ENCODE measurements at places on chromosomes 12 and 14.

GRCh38 chr12:31631809-31632208 is 27.7 kb upstream of the ETFBKMT start:
- DNase-seq = no peak

DNA sequence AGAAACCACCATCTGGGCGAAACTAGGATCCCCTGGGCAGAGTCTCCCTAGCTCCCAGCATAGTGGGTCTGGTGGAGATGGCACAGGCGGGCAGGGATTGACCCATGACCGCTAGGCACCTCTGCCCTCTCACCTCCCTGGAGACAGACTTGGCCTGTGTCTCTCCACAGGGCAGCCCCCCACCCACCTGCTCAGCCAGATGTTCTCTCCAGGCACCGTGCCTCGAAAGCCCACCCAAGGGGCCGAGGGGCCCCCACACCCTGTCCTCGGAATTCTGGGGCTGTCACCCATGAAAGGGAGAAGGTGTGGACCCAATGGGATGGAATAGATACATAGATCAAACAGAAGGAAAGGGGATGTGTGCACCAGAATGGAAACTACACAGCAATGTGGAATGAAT is 229.1 kb upstream of the RTL1 start:
- no peak for DNase-seq

DNA sequence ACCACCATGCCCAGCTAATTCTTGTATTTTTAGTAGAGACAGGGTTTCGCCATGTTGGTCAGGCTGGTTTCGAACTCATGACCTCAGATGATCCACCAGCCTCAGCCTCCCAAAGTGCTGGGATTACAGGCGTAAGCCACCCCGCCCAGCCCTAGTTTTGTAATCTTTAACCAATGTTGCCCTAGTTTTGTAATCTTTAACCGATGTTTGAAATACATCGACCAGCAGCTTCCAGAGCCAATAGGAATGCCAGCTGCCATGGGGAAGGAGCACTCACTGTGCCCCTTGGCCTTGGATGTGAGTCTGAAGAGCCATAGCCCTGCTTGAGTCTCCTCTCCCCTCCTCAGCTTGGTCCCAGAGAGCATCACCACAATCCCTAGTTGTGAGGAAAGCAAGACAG is 209.3 kb upstream of the RGS6 start:
- no peak for DNase-seq

- no peak for DNase-seq
These were observed 40.8 kb downstream of the DBX2 start for GRCh38 chr12:45010059-45010458.

GRCh38 chr14:75822522-75823141 is 159.2 kb downstream of the TGFB3 start:
- no peak for DNase-seq

DNA sequence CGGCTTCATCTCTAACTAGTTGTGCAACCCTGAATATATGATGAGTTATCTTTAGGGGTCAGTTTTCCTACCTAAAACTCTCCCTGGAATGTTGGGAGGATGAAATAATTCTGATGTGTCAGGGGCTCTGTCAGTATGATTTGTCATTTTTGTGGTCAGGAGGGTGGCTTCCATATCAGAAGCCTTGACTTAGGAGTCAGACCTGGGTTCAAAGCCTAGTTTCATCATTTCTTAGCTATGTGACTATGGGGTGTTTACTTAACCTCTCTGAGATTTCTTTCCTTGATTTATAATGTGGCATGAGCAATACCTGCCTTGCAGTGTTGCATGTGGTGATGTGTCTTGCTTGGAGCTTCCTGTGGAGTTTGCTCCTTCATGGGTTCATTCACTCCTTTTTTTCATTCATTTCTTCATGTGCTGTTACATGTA is 146.8 kb downstream of the CHST11 start:
- DNase-seq = no peak

DNA sequence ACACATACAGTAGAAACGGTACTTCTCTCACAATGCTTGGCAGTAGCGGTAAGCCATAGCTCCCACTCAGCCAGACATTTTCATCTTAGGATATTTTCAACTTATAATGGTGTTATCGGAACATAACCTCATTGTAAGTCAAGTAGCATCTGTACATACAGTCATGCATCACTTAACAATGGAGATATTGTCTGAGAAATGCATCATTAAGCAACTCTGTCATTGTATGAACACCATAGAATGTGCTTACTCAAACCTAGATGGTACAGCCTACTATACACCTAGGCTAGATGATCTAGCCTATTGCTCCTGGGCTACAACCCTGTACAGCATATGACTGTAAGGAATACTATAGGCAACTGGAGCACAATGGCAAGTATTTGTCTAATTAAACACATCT is 40.8 kb downstream of the RPS6KA5 start:
- no peak for DNase-seq

DNA sequence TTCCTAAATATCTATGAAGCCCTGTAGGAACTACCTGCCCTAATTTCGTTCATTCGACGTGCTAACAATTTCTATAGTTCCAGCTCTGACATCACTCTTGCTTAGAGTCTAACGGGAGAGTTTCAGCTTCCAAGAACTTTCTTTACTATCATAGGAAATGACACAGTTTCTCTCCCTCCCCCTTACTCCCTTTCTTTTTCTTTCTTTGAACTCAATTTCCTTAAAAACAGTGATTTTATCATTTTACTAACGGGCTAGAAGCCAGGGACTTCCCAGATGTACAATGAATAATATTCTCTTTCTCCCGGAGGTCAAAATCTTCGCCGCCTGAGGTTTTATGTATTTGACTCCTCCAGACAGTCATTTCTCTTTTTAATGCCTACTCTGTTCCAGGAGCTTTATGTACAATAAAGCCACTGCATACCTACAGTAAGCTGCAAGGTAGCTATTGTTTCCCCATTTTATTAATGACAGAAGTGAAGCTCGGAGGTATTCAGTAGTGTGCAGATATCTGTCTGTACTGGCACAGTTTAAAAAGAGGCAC is 15.7 kb downstream of the SMCO2 start:
- DNase-seq = no peak

- DNase-seq = no peak
These were observed 6.4 kb downstream of the GPR68 start for GRCh38 chr14:91238085-91238484.

DNA sequence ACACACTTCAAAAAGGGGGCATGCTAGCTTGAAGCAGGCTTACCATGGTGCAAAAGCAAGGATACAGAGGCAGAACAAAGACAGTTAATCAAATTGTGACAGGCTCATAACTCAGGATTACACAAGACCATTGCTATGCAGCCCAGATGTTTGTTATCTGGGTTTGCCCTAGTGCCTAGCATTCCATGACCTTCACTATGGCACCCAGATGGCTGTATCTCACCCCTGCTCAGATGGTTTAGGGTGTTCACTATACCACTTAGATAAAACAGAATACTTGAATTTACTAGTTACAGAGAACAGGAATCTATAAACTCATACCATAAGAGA is 56.2 kb downstream of the SDR9C7 start:
- no peak for DNase-seq

- DNase-seq = no peak
These were observed 33.6 kb downstream of the CEP83 start for GRCh38 chr12:94426049-94426448.

GRCh38 chr12:82958966-82959365 is 272.3 kb downstream of the TMTC2 start:
- no peak for DNase-seq

DNA sequence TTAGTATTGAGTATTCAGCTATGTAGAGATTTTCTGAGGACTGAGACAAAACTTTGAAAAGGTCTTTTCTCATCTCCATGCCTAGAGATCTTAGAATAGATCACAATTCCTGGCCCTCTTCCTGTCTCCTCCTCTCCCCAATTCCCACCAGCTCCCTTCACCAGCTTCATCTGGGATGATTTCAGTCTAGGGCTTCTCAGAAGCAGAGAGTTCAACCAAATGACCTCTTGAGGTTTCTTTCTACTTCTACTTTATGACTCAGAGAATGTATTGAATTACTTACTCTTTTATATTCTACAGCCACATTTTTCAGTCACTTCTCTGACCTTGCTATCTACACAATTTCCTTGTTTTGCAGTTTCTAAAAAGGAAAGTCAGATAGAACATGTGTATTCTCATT is 19.4 kb upstream of the SNX6 start:
- no peak for DNase-seq

GRCh38 chr14:84202486-84202885 is 1327.5 kb upstream of the FLRT2 start:
- DNase-seq = no peak

DNA sequence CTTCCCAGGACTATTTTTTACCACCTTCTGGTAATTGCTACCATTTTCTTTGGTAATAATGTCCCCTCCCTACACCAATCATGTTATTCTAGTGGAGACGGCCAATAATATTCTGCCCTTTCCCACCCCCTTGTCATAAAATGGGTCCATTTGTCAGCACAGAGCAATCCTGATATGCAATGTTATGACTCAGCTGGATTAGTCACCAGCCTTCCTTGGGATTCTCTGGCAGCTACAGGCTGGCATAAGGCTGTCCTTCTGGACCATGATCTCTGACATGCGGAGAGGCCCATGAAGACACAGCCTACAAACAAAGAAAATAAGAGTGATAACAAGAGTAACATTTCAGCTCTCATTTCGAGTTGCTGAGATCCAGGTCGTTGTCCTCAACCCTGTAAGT is 222.0 kb upstream of the CPNE8 start:
- no peak for DNase-seq

DNA sequence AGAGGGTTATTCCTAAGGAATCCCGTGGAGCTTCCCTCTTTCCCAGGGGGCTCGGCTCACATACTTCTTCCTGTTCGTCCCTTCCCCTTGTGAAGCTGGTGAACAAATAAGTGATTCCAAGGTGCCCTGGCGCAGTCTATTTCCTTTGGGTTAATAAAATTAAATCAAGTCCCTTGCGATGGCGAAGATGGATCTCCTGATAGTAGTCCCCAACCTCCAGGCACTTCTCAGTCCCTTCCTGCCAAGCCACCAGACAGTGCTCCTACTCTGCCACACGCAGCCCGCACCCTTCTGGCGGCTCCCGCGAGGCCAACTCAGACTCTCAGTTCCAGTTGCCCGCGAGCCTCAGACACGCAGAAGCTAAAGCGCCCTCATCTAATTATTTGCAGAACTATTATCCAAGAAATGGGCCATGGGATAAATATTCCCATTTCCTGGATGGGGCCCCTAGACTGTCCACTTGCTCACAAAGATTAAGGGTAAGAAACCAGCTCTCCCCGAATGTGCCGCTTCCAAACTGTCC is 2.4 kb upstream of the SIX6 start:
- no peak for DNase-seq

DNA sequence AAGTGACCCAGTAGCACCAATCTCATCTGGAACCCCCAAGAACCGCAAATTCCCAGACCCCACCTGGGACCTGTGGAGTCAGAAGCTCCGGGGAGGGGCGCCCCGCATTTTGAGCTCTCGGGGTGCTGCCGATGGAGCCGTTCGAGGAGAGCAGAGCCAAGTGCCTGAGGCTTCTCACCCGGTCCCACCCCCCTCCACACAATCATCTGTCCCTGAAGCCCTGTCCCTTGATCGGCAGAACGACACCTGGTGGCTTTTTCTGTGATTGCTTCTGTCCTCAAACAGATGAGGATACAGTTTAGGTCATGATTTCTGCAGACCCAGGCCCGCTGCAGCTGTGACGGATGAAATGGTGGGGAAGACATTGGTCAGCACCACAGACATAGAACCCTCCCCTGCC is 74.7 kb downstream of the NOC4L start:
- no peak for DNase-seq

DNA sequence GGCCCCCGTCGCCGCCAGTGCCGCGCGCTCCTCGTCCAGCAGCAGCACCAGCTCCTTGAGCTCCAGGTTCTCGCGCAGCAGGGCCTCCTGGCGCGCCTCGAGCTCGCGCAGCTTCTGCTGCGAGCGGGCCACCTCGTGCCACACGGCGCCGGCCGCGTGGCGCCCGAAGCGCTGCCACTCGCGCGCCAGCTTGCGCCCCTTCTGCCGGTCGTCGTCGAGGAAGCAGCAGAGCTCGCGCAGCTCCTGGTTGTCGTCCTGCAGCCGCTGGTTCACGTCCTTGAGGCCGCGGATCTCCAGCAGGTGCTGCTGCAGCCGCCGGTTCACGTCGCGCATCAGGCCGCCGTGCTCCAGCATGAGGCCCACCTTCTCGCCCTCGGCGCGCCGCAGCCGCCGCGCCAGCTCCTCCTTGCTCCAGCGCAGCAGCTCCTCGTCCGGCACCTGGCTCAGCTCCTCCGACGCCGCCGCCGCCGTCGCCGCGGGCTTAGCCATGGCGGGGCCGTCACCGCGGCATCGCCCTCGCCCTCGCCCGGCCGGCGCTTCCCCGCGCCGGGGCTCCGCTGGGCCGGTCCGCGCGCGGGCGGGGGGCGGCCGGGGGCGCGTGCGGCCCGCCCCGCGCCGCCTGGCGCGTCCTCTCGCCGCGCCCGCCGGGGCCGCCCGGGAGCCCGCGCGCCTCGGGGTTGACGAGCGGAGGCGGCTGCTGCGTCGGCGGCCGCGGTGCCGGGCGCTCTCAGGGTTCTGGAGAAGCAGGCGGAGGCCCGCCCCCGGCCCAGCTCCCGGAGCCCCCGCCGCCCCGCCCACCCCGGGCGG is at the start of gene CCDC85C:
TSS of gene CCDC85C (minus strand) at position 737 of the 807 bp plus-strand sequence. CDS start at position 489, 248 bp downstream.
- no peak for DNase-seq

DNA sequence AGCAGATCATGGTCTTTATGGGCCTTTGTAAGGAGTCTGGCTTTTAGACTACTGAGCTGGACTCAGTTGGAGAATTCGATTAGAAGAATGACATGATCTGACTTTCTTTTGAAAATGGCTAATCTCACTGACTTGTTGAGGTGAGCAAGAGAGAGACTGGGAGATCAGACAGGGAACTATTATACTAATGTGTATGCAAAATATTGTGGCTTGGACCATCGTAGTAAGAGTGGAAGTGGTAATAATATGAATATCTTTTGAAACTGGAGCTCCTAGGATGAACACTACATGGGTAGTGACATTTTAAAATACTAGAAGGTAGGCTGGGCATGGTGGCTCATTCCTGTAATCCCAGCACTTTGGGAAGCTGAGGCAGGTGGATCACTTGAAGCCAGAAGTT is 56.2 kb upstream of the CCT2 start:
- no peak for DNase-seq

GRCh38 chr14:30016002-30016401 is 88.4 kb upstream of the PRKD1 start:
- DNase-seq = no peak

DNA sequence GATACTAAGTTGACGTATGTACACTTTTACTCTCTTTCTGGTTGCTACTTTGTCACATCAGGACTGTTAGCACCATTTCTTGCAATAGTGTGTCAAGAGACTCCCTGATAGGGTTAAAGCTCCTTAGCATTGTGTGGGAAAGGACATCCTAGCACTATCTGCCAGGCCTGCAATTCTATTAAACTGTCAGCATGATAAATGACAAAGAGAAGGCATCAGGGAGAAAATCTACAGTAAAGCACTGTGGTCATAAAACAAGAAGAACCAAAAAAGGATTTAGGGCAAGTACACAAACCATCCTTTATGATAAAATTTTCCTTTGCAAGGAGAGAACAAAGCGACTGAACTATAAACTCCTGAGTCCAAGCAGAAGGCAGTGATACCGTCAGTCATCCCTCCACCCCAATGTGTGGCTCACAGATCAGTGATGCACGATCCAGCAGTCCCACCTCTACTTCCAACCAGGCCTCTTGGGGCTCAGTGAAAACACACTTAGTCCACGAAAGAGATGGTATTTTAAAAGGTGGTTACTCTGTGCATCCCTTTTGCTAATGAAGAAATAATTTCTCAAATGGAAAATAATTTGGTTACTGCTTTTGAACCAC is 31.4 kb upstream of the SLC35F4 start:
- no peak for DNase-seq

- peak; percentile 12 for DNase-seq
These were observed 217.6 kb downstream of the PRKD1 start for GRCh38 chr14:29710015-29710414.

- DNase-seq = peak; percentile 60
These were observed 145.6 kb upstream of the NAV3 start for GRCh38 chr12:77685112-77685511.

GRCh38 chr12:11879306-11879705 is 191.4 kb upstream of the BCL2L14 start:
- no peak for DNase-seq
